CD4-positive, alpha-beta T cell treated with Interleukin-4 for 4 hours (primary cell): ENCODE measurements at places on chromosomes 4 and X.

GRCh38 chrX:110294087-110294486 is 23.8 kb downstream of the AMMECR1 start:
- DNase-seq = no peak

- no peak for DNase-seq
Measured at GRCh38 chr4:86730310-86730709, 118.9 kb downstream of the SLC10A6 start.

DNA sequence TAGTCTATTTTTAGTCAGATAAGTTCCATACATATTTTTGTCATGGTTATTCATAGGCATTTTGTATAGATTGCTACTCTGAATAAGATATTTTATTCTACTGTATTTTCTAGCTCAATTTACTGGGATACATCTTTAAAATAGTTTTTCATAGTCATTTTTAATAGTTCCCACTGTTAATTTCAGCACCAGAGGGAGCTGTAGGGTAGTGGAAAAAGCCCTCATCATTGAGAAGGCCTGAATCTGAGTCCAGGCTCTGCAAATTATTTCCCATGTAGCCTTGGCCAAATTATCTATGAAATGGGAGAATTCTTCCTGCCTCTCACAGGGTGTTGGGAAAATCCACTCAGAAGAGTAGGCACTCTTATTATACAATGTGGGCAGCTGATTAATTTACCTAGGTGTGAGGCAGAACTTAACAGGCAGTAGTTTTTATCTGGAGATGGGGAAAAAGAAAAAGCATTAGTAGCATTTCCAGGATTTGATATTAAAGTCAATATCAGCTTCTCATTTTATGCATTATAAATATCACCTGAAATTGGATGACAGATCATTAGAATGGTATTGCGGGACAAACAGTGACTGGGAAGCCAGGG is 102.9 kb upstream of the PAQR3 start:
- no peak for DNase-seq

DNA sequence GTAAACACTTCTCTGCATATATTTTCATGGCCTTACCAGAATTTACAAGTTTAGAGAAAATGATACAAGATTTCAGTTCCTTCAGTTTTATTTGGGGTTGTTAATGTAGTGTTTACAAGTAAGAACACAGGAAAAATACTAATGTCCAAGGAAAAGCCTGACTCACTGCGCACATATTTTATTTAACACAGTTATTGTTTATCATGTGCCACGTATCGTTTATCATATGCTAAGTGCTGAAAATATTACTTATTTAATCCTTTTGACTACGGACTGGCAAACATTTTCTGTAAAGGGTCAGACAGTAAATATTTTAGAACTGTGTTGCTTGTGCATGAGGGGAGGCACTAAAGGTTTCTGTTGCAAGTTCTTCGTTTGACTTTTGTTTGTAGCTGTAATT is 794 bp downstream of the HSD17B13 start:
- DNase-seq = no peak

DNA sequence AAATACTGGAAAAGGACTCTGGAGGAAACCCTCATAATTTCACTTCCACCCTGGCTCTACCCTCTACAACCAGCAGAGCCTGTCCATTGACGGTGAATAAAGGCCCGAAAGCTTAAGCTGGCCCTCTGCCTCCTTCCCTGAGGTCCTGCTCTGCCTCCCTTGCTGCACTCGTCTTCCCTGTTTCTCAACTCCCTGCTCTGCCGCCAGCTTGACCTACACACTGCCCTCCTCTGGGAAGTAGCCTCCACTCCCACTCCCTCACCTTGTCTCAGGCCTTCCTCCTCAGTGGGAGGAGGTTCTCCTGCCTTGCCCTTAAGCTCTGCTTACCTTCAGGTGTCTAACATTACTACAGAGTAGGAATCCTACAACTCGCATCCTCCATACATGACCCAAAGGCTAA is 608.6 kb upstream of the NR3C2 start:
- no peak for DNase-seq

GRCh38 chr4:25144870-25145481 is 15.3 kb downstream of the SEPSECS start:
- peak; percentile 34 for DNase-seq

DNA sequence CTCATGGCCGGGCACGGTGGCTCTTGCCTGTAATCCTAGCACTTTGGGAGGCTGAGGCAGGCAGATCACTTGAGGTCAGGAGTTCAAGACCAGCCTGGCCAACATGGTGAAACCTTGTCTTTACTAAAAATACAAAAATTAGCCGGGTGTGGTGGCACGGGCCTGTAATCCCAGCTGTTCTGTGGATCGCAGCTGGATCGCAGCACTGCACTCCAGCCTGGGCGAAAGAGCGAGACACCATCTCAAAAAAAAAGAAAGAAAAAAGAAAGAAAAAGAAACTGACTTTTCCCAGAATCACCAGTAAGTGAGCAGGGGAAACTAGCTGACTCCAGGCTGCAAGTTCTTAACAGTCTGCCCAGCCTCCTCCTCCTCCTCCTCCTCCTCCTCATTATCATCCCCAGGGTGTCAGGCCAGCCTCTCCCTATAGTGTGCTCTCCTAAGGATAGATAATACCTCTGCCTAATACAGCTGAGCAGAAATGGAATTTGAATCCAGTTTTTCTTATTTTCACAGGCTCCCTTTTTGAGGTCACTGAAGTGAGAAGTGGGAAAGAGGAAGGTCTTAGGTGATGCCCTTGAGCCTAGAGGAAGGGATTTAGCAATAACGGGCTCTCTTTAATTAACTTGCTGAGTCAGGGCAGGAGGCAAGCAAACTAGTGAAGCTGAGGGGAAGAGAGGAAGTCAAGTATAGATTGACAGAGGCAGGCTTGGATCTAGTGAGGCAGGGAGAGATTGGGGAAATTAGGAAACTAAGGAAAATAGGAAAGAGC is 11.8 kb upstream of the ELF2 start:
- no peak for DNase-seq

GRCh38 chr4:173252024-173252935 is 81.9 kb downstream of the HMGB2 start:
- no peak for DNase-seq

- no peak for DNase-seq
Measured at GRCh38 chr4:155904331-155904730, 835 bp downstream of the TDO2 start.

- DNase-seq = no peak
Measured at GRCh38 chr4:81512757-81513501, 41.2 kb upstream of the RASGEF1B start.

DNA sequence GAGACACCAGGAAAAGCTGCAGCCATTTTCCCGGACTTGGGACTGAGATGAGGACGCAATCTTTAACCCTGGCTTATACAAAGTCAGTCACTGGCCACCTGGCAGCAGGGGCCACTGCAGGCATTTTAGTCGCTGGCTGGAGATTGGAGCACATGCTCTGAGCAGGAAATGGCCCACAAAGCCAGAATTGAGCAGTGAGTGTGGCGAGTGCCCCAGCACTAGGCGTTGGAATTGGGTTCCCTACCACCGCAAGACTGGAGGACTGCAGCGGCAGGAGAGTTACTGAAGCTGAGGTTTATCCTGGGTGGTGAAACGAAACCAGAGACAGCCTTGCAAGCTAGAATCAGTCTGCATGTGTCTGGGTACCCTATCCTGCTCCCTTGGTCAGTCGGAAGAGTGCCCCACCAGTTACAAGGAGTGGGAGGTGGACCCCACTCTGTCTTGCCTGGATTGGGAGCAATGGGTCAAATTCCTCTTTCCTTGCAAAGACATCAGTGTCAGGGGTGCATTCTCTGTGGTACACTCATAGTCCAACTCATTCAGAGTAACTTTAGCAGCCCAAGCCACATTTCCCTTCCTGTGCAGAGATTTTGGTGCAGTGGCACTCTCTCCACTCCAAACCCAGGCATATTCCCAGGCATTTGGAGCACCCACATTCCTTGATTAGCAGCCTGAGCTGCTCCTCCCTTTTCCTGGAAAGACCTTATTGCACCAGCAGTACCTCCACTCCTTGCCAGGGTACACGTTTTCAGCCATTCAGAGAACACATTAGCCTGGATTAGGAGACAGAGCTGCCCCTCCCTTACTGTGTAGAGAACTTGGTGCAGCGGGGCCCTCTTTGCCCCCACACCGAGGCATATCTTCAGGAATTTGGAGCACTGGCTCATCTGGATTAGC is 36.7 kb upstream of the PLK4 start:
- DNase-seq = no peak
